ENCODE measurements at places on chromosomes 12 and 14. TPM values are rescaled to one million over a fixed set of nuclear protein-coding genes. Genes with fewer than 3 reads are reported as not detected.

PDZRN4 gene
- not detected for total RNA-seq

TIMM9 gene
- total RNA-seq = 82.0 TPM

FGD6 gene
- total RNA-seq = 0.87 TPM

SLC25A47 gene
- not detected for total RNA-seq

CD69 gene
- total RNA-seq = 143 TPM

LPAR5 gene
- total RNA-seq = 7.3 TPM

DDX54 gene
- 145 TPM for total RNA-seq

CISTR gene
- total RNA-seq = not detected

P2RX4 gene
- total RNA-seq = 19.0 TPM

DNA sequence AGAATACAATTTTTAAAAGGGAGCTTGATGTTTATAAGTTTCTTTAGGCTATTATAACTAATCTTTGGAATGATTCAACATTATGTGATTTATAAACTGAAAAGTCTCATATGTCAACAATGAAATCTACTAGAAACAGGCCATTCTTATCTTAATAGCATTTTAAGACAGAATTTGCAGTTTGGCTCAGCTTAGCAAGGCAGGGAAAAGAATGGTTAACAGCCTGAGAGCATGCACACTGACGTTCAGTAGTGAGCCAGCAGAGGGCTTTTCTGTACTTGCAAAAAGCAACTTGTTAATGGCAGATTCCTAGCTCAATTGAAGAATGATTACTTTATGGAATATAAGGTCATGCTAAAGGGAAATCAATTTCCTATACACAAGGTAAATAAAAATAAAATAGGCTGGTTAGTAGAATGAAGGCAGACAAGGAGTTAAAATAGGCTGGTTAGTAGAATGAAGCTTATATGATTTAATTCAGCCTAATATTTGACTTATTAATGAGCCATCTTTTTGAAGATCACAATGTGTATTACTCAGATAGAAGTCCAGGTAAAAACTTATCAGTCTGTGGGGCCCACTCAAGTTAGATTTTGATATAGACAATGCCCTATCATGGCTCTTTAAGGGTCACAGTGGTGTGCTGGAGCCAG lies 95.9 kb downstream of the OTOGL start:
- DNase-seq = no peak

- DNase-seq = no peak
Observed at GRCh38 chr12:45582986-45583659, 146.4 kb upstream of the ARID2 start.

GRCh38 chr14:73289729-73290128 lies 52.4 kb downstream of the PAPLN start:
- DNase-seq = no peak

- DNase-seq = no peak
Observed at GRCh38 chr12:107955966-107956643, 173.0 kb upstream of the WSCD2 start.

GRCh38 chr14:53516261-53516774 lies 363.2 kb upstream of the DDHD1 start:
- DNase-seq = no peak

- DNase-seq = no peak
Observed at GRCh38 chr12:98260276-98260675, 255.1 kb upstream of the TMPO start.

- peak; percentile 91 for DNase-seq
Observed at GRCh38 chr12:56258068-56258819, at the start of gene ANKRD52. ANKRD52 (minus strand) TSS chr12:56258384; CDS start chr12:56258269, 115 bp downstream.

DNA sequence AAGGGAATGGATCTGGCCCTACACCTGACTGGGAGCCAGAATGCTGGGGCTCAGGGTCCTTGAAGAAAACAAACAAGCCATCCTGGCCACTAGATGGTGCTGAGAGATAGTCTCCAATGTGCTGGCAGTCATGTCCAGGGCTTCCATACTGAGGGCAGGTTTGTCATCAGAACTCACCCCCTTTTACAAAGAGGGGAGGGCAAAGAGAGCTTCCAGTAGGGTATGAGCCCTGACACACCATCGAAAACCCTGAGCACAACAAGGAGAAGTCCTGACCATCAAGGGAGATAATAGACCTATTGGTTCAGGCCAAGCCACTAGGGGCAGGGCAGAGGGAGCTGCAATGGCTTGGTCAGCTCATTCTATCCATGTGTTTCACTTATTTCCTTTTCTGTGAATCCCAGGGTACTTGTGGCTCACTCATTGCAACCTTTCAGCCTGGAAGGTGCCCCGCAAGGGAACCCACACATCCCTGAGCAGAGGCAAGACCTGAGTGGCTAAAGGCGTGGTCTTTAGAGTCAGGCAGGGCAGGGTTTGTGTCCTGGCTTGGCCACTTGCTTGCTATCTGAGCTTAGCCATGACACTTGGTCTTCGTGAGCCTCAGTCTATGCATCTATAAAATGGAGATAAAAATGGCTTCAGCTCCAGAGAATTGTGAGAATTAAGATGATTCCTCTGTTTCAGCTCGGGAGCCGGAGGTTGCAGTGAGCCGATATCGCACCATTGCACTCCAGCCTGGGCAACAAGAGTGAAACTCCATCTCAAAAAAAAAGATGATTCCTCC lies 6.2 kb upstream of the PLEKHH1 start:
- peak; percentile 18 for DNase-seq

DNA sequence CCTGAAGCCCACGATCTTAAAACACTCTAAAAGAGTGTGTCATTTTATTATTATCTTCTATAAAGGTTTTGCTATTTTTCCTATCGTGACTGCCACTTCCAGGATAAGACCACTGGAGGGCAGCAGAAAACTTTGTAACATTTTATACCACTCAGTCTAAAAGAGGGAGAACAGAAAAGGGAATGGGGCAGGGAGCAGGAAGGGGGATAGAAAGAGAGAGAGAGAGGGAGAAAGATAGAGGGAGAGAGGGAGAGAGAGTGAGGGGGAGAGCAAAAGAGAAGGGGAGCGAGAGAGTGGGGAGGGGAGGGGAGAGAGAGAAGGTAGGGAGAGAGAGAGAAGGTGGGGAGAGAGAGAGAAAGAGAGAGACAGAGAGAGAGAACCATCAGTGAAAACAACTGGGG lies 2.0 kb upstream of the ART4 start:
- peak; percentile 18 for DNase-seq

DNA sequence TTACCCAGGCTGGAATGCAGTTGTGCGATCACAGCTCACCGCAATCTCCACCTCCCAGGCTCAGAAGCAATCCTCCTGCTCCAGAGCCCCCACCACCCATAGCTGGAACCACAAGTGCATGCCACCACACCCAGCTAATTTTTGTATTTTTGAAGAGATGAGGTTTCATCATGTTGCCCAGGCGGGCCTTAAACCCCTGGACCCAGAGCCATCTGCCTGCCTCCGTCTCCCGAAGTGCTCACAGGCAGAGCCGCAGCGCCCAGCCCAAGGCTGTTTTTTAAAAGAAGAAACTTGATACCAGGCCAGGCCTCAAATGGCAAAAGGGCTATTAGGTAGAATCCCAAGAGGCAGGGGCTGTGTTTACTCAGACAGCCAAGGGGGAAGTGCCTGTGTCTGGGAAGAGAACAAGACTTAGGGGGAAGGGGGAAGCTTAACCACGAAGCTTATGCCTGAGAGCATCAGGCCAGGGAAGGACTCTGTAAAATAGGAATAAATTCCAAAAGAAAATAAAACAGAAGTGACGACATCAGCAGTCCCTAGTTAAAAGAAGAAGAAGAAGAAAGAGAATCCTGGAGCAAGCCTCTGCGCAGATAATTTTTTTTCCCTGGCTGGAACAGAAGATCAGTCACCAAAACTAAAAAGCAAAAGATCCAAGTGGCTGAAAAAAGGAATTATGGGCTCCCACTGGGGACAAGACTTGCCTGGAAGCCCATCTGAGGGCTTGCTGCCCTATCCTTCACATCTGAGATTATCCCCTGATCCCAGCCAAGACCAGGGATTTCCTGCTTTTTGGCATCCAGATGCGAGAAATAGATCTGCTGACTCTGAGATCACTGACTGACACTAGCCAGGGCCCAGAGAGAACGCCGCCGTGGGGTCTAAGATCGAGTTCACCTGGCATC lies 170.5 kb downstream of the NDUFA12 start:
- DNase-seq = no peak

- DNase-seq = no peak
Observed at GRCh38 chr14:60637479-60638315, 11.6 kb downstream of the SIX1 start.

DNA sequence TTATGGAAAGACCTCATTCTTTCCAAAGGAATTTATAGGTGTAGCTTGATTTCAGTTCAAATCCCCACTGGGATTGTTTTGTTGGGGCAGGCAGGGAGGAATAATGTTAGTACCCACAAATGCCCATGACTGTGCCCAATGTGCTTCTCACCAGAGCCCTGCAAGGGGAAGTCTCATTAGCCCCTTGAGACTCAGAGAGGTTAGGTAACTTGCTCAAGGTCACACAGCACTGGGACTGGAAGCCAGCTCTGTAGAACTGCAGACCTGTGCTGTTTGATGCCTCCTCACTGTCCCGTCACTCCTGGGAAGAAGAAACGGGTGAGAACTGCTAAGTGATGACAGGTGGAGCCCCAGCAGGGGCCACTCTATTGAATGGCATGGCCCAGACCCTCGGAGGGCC lies 8.9 kb downstream of the ANKRD9 start:
- DNase-seq = no peak

GRCh38 chr12:129064209-129064855 lies 211.1 kb downstream of the GLT1D1 start:
- no peak for DNase-seq

- no peak for DNase-seq
Observed at GRCh38 chr14:103593577-103593976, 30.8 kb downstream of the COA8 start.

DNA sequence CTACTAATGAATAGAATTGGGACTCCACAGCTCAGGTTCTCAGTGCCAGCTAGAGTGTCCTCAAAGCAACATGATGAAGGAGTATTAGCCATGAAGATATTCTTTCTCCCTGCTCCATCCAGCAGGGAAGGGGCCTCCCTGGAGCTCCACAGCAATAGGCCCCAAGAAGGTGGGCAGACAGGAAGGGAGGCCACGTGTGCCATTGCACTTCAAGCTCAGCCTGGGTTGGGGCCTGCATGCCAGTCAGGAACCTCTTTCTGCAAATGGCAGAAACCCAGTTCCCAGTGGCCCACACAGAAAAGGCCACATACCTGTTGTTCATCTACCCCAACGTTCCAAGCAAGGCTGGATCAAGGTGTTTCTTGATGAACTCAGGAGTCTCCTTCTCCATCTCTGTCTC lies 357.5 kb upstream of the SFSWAP start:
- no peak for DNase-seq

DNA sequence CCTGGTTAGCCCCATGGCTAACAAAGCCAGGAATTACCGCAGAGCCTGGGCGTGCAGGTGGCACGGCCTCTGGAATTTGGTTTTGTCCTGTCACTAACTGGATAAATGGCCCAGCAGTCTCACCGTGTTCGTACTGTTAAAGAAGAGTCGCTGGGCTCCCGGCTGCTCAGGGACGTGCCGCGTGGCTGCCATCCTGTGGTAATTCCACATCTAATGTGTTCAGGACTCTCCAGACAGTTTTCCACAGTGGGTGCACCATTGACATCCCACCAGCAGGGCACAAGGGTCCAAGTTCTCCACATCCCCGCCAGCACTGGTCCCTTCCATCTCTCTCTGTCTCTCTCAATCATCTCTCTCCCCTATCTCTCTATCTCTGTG lies 19.6 kb downstream of the NOC4L start:
- no peak for DNase-seq

- DNase-seq = peak; percentile 38
Observed at GRCh38 chr12:10553148-10553547, 47.5 kb downstream of the EIF2S3B start.

Data from activated naive CD8-positive, alpha-beta T cell treated with anti-CD3 and anti-CD28 coated beads for 36 hours (primary cell).